M059J (cell line): ENCODE measurements at places on chromosomes 16 and 17. TPM values are rescaled to one million over a fixed set of nuclear protein-coding genes. Genes with fewer than 3 reads are reported as not detected.
A peak's percentile ranks its signal among the peaks of the same experiment; 100 is the strongest.

DNA sequence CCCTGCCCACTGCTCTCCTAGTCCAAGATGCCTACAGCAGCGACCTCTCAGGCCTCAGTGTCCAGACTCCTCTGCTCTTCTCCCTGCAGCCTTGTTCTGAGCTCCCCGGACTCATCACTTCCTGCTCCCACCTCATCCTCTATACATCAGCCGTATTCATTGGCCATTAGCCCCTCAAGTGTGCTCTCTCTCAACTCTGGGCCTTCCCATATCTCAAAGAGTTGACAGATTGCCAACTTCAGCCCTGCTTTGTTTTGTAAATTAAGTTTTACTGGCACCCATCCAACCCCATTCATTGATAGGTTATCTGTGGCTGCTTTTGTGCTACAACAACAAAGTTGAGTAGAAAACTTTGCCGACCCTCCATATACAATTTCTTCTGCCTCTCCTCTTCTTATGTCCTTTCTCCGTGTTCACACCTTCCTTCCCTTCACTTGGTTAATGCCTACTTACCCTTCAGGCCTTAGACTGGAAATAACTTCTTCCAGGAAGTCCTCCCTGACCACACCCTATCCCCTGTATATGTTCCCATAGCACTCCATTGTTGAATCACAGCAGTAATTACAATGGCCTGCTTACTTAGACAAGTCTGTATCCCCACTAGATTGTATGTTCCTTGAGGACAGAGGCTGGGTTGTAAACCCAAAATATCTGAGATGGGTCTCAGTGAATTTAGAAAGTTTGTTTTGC, 63.4 kb upstream of the TANC2 start:
- DNase-seq: no peak

- DNase-seq: no peak
These were observed 12.1 kb upstream of the RHBDF2 start for GRCh38 chr17:76513306-76513692.

DNA sequence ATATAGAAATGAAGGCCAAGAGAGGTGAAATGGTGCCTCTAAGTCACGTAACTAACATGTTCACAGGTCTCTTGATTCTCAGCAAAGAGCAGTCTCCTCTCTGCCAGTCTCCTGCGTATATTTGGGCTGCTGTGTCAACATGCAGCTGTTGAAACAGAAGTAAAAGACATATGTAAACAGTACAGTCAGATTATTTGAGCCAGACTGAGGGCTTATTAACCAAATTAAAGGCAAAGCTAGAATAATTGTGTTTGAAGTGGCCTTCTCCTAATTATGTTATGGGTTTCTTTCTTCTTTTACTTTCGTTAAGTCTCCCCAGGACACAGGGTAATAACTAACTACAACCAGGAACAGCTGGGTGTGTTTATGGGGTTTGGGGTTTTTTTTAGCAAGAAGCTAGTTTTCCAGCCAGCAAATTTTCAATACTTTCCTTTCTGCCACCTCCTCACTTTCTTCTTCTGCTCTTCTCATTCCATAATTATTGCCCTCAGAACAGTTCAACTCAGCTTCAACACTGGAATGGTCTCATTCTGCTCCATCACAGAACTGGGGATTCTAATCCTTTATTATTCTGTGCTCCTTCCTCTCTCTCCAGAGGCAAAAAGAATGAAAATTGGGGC, 18.4 kb downstream of the G6PC1 start:
- no peak for DNase-seq

- peak; percentile 60 for DNase-seq
These were observed 631.9 kb upstream of the CA10 start for GRCh38 chr17:52790359-52790955.

- DNase-seq: no peak
These were observed 43.2 kb upstream of the PVALEF start for GRCh38 chr17:81121841-81122733.

DNA sequence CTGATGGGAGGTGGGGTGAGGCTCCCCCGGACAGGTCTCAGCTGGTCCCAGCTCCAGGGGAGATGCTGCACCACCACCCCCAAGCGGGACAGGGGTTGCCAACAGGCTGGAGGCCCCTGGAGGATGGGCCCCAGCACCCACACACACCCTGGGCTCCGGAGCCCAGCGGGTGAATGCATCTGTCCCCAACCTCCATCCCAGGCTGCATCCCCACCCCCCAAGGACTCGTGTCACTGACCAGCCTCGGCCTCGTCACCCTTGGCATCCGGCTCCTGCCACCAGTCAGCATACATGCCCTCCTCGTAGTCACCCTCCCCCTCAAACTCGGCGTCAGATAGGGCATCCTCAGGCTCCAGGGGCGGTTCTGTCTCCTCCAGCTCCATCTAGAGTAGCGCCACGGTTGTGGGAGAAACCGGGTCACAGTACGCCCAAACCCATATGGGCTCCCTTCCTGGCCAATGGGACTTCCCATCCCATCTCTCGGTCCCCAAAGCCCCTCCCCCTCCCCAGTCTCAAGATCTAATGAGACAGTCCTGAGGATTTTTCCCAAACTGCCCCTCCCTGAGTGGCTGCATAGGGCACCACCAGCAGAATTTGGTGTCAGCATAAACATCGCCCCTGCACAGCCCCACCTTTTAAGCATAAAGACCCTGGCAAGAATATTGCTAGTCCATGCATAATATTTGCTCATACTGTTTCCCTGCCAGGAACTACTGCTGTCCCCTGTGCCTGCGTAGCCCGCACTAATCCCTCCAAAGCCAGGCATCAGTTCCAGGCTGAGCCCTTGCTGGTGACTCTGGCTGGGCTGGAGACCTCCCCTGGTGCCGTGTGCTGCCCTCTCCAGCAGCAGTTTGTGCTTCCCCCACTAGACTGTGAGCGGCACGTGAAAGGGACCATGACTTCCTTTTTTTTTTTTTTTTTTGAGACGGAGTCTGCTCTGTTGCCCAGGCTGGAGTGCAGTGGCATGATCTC, 8.4 kb downstream of the P3H4 start:
- no peak for DNase-seq

GRCh38 chr17:3724378-3725077, 825 bp downstream of the HASPIN start:
- DNase-seq: no peak

DNA sequence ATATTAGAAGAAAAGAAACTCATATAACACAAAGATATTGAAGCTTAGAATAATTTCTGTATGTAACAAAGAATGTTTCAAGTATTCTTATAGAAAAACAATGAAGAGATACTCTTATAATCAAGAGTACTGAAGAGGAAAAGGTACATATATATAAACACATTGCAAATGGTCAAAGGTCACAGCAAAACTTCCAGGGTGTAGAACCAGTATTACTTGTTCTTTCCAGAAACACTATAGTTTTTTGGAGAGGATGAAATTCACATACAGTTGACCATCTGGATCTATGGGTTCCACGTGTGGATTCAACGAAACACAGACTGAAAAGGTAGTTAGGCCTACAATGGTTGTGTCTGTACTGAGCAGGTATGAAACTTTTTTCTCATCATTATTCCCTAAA, 22.6 kb downstream of the PRPSAP1 start:
- DNase-seq: no peak

PRSS22 gene
- total RNA-seq: not detected in 2 replicates

CCL17 gene
- not detected in 2 replicates for total RNA-seq
